ENCODE measurements at places on chromosomes 16 and 17.

- peak; percentile 94 for DNase-seq
These were observed at the start of gene DHX40 for GRCh38 chr17:59565171-59565958. DHX40 (plus strand) TSS chr17:59565610; CDS start chr17:59565672, 62 bp downstream.

GRCh38 chr16:87338155-87338765 lies 21.1 kb upstream of the C16orf95 start:
- no peak for DNase-seq

DNA sequence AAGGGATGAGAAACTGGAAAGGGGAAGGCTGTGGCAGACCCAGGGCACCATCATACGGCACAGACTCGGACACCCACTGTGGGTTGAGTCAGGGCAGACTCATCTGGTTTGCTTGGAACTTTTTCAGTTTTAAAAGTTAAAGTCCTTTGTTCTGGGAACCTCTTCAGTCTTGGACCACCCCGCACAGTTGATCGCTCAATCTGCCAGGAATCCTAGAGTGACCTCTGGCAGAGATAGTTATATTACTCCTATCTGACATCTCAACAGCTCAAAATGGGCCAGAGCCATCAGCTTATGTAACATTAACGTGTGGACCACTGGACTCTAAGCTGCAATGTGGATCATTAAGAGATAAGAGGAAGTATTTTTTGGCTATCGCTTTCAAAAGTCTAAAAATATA lies 164.3 kb downstream of the ABCA8 start:
- no peak for DNase-seq

DNA sequence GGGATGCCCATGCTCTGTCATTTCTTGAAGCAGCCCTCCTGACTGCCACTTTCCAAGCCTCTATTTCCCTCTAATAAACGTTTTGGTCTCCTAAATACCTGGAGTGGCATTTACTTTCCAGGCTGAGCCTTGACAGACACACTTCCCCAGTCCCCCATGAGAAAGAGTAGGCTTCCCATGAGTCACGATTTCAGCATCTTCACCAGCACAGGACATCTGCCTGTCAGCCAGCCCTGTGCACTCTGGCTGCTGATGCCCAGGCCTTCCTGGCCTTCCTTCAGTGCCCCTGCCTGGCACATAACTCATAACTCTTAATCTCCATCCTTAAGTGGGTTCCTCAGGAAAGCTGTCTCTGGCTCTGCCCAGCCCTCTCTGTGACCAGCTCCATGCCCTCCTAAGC lies 30.8 kb upstream of the GAS7 start:
- no peak for DNase-seq

DNA sequence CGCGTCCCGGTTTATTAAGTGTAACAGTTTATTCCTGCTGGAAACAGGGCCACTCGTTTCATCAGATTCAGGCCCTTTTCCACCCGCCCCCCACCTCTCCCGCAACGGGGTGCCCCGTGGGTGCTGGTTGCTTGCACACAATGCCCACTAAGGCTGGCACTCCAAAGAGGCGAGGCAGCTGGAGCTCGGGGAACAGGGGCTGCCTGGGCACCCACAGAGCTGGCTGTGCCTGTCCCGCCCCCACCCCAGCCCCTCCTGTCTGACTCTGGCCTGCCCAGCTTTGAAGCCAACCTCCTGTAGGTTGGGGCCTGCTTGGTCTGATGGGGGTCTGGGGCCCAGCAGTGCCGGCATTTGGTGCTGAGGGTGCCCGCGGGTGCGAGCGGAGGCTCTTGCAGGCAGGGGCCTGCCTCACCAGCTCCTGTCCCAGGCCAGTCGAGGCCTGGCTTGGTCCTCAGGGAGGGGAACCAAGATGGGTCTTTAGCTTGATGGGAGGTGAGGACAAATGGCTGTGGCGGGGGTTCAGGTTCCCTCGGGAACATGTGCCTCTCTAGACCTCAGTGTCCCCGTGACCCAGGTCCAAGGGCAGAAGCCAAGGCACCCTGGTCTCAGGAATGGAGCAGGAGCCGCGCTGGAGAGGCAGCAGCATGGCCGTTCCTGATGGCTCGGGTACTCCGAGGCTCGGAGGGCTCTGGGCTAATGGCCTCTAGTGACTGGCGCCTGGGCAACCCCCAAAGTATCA lies 20.1 kb downstream of the MYBBP1A start:
- no peak for DNase-seq

DNA sequence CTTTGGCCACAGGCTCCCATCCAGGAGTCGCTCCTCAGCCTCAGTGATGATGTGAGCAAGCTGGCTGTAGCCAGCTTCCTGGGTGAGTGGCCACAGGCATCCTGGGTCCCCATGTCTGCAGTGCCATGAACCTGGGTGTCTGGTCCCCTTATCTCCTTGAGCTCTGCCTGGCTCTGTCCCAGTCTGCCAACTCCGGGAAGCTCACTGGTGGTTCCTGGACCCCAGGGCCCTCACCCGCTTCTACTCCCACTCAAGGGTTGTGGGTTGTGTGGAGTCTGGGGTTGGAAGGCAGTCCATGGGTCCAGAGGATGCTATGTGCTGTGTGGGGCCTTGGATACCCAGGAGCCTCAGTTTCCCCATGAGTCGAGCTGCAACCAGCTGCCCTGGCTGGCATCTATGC lies 11.7 kb upstream of the SMIM5 start:
- no peak for DNase-seq

DNA sequence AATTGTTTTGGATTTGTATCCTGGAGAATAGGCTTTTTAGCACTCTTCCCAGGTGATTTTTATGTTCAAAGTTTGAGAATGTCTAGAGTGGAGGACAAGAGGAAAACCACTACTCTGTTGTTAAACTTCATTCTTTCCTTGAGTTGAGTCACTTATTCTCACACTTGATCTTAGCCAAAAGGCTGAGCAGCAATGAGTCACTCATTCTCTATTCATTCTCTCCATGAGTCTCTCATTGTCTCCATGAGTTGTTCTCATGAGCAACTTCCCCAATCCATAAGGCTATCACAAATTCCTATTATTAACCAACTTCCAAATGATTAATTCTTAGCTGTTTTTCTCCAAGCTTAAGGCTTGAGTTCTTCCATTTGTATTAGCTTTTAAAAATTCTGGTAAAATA lies 1393.3 kb downstream of the CDH8 start:
- no peak for DNase-seq

Measured in memory B cell (primary cell).